Inflammatory macrophage treated with lipopolysaccharide for 4 hours (primary cell): ENCODE measurements at places on chromosomes 4 and X.

GRCh38 chr4:48504352-48504751 is 14.3 kb downstream of the ZAR1 start:
- DNase-seq: no peak

DNA sequence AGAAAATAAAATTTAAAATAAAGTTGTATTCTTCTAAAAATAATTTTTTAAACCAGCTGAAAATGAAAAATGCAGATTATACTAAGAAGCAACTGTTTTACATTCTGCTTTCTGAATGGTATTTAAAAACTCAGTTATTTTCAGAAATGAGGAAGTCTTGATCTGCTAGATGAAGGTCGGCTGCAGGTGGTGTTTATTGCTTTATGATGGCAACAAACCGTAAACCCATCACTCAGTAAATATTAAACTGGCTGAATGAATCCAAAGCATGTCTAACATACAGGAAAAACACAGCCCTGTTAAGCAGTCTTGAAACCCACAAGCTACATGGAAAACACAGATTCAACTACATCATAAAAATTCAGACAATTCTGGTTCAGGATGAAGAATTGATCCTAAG is 29.3 kb downstream of the DYNLT3 start:
- DNase-seq: no peak

- peak; percentile 15 for DNase-seq
Observed at GRCh38 chr4:152807294-152807829, 27.6 kb downstream of the ARFIP1 start.

- no peak for DNase-seq
Observed at GRCh38 chrX:95662200-95662599, 1022.4 kb upstream of the DIAPH2 start.

DNA sequence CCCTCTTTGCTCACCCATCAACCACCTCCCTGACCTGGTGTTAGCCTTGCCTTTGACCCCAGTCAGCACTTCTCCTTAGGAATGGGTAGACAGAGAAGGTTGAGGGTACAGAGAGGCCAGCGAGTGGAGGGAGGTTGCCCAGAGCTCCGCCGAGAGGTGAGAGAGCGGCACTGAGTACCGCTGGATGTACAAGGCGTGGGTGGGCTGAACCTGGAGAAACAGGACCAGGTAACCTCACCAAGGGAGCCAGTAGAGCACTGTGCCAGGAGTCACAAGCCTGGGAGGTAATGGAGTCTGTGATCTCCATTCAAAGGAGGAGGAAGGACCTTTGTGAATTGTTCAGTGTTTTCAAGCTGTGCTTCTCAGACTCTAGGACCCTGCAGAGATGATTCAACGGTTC is 256.2 kb downstream of the EVC2 start:
- DNase-seq: no peak

DNA sequence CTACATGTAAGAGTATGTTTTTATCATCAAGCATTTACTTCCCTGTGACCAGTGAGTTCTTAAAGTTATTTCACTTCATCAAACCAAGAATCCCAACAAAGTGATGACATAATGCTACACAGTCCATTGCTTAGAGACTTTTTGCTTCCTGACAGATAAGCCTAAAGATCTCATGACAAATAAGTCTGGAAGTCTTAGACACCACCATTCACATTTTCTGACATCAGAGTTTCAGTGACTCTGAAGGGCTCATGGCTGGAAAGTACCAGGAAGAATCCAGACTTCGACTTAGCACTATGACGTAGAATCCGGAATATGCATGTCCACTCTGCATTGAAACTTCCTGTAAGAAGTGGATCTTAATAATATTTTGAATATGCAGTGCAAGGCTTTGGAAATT is 53.7 kb downstream of the CLDN22 start:
- no peak for DNase-seq

DNA sequence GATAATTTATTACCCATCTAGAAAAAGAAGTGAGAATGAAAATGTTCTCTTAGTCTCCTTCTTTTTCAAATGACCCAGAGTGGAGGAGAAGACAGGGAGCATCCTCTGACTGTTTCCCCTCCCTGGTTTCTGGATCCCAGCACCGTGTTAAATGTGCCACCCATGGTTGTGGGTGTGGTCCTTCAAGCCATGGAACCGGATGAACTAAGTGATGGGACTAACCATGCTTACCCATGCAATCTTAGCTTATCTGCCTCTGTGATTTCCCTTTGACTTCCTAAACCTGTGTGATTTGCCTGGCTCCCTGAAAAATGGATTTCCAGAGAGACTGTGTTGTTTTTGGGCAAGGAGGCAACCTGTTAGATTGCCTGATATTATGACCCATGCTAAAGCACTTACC is 437.1 kb downstream of the MAGEB5 start:
- DNase-seq: no peak

DNA sequence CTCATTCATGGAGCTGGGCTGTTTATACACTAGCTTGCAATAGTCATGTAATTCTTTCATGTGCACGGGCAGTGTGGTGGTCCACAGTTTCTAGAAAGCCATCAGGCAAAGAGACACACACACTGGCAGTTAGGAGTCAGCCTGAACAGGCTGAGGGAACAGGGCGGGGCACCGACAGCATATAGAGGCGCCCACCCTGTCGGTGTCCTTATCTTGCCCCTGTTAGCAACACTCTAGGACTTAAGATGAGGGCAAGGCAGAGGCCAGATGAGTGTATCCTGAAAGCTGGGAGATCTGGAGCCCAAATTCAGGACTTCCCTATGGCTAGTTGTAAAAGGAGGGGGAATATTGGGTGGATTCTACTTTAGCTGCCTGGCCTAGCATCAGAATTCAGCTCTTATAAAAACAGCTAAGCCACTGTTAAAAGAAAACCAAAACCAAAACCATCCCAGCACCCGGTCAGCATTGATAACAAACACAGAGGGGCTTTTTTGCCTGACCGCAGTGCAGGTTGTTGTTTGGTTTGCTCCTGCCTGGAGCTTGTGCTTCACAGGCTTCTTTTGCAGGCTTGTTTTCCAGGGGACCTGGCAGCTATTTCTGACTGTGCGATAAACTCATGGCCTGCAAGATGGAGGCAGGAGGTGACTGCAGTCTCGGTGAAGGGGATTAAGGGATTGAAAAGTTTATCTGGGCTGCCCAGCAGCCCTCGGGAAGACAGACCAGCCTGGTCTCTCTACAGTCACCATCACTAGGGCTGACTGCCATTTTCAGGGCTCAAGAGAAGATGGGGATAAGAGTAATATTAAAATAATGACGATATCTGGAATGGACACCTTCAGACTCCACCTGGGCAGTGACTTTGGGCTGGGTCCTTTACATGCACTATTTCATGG is 638.9 kb downstream of the MID1IP1 start:
- DNase-seq: peak; percentile 19

- DNase-seq: no peak
Observed at GRCh38 chr4:17544831-17545234, 29.9 kb downstream of the CLRN2 start.

GRCh38 chr4:105126311-105127169 is 20.1 kb upstream of the TET2 start:
- DNase-seq: no peak

DNA sequence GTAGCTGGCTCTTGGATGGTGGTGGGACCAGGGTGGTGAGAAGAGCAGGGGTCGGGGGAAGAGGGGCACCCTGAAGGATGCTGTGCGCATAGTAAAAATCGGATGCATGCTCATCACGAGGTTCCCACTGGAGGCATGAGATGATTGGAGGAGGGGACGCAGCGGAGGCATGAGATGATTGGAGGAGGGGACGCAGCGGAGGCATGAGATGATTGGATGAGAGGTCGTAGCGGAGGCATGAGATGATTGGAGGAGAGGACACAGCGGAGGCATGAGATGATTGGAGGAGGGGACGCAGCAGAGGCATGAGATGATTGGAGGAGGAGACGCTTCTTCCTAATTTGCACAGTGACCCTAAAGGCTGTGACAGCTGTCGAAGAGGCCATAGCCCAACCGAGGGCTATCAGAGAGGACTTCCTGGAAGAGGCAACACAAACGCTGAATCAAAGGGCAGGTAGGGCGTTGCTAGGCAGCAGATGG is 106.7 kb downstream of the ADRA2C start:
- no peak for DNase-seq
